T-cell (primary cell): ENCODE measurements at places on chromosomes 11 and 22. TPM values are rescaled to one million over a fixed set of nuclear protein-coding genes. Genes with fewer than 3 reads are reported as not detected.

PNPLA3 gene
- total RNA-seq, result 0.26 TPM

TPBGL gene
- total RNA-seq, result 0.47 TPM

OR5J2 gene
- total RNA-seq, result not detected

ROBO3 gene
- total RNA-seq, result 11.2 TPM

CAVIN3 gene
- total RNA-seq, result not detected

OR8B3 gene
- not detected for total RNA-seq

WNT11 gene
- total RNA-seq, result 0.95 TPM
